Kasumi-1 (cell line): ENCODE measurements at places on chromosomes 5 and 9.

DNA sequence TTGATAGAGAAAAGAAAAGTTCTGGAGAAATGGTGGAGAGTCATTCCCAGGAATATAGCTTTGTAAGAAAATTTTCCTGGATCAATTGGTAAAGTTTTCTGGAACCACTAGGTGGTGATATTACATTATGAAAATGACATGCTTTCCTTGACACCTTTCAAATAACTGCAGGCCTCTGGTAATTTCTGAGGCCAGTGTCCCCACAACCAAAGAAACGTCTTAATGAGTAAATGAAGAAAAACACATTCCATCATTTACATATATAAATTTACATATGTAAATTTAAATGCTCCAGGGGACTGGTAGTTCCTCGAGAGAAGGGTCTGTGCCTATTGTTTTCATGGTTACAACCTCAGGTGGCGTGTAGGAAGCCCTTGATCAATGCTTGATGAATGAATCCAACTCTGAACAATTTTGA lies 17.2 kb upstream of the RGS3 start:
- peak; percentile 45 for DNase-seq

DNA sequence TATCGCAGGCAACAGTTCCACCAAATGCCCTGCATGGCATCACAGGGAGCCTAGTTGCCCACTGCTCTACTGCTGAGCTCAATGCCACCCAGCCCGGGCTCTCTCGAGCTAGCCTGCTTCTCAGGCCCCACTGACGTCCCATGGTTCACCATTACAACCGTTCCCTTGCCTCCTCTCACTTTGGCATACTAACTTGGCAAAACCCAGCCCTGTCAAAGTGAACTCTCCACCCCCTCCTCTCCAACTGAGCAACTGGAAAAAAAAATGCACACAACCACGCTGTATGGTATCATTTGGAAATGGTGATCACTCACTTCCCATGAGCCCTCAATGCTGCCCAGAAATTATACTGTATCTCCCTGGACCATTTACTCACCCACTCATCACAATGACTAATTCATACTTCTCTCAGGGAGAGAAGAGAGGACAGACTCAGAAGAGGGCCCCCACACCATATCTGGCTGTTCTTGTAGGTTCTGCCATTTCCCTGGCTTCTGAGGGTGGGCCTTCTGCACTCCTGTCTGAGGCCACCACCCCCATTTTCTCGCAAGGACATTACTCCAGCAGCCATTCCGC lies 51.4 kb upstream of the RARS1 start:
- no peak for DNase-seq

DNA sequence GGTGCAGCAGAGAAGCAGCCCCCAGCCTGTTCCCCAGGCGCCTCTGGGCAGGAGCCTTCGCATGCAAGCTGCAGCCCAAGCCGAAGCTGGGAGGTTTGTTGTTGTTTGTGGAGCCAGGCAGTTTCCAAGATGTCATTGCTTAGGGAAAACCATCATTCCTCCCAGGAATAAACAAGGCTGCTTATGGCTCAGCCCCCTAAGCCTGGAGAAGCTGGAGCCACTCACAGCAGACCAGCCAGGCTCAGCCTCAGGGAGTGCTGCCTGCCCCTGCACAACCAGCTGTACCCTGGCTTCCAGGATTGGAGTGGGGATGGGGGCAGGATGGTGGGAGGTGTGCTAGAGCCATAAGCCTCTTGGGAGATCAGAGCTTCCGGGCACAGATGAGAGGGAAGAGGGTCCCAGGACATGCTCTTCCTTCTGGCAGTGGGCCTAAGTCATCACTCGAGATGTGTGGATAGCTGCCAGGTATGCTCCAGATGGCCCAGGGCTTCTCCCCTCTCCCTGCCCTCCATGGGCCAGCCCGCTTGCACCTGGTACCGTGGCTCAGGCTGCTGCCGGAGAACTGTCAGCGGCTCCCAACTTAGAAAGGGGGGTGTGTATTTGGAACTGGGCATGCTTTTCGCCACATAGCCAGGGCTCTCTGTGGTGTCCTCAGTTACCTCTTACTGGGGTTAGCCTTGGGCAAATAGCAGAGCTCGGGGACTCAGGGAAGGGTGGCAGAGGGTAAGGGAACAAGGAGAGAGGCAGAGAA lies 105.2 kb downstream of the RGS3 start:
- no peak for DNase-seq

- no peak for DNase-seq
Observed at GRCh38 chr5:28743716-28744110, 1705.3 kb upstream of the CDH9 start.

DNA sequence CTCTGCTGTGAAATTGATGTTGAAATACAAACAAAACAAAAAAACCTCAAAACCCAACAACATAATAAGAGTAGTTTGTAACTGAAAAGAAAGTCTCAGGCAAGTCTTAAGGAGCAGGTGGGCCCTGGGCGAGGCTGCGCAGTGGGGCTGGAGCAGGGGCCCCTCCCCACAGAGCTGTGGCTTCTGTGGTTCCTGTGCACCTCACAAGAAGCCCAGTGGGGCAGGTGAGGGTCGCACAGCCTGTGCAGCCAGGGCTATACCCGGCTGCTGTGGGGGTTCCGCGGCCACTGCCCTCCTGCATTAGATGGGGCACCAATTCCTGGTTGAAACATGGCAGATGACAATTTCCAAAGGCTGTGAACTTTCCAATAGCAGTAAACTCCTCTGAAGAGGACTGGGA lies 75.3 kb downstream of the TRIO start:
- no peak for DNase-seq

GRCh38 chr9:27154908-27155307 lies 45.9 kb downstream of the TEK start:
- no peak for DNase-seq

DNA sequence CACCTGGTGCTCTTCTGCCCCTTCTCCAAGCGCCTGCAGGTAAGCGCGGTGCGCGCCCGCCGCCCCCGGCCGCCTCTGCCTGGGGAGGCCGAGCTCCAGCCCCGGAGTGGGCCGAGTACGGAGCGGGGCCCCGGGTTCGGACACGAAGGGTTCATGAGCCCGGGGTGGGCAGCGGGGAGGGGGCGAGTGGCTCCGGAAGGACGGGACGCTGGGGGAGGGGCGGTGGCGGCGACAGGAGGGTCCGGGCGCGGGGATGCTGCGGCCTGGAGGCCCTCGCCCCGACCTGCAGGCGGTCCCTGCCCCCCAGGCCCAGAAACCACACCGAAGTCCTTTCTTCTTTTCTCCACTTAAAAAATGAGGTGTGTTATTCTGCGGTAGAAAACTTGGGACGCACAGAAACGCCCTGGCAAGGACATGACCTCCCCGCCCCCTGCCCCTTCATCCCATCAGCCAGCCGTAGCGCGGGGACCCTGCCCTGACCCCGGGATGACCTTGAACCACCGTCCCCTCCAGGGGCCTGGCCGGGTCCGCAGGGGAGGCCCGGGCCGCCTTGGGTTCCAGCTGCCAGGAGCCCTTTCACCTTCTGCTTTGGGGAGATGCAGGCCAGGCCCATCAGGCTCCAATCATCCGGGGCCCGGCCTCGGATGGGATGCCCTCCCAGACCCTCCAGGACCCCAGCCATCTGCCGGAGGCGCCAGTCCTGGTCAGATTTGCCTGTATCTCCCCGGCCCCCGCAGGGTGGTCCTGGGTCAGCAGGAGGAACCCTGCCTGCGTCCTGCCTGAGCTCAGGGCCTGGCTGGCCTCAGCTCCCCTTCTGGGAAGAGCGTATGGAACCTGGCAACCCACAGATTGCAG lies 545 bp downstream of the DIPK1B start:
- DNase-seq, result no peak

DNA sequence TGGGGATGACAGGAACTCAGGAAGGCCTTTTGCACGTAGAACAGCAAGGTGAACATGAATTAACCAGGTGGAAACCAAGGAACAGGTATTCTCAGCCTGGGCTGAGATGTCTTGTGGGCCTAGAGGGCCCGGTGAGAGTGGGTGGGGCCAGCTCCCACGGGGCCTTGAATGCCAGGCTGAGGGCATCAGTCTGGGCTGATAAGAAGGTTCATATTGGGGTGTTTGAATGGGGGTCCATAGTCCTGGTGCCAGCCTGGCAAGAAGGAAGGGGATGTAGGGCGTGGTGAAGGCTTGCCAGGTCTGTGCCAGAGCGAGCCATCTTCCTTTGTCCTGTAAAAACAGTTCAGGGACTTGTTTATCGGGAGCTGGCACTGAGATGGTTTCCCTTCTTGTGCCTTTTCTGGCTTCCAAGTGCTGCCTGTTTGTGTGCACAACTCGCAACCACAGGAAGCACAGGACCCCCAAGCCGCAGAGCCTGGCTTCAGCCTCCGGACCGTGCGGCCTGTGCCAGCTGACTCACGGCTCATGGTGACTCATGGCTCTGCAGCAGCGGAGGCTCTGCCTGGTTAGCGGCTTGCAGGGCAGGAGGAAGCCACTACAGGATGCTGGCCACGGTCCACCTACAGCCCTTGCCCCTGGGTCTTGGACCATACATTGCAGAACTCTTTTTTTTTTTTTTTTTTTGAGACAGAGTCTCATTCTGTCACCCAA lies 2.4 kb downstream of the CARD19 start:
- DNase-seq, result peak; percentile 78

GRCh38 chr9:23777328-23777727 lies 48.7 kb downstream of the ELAVL2 start:
- no peak for DNase-seq

- peak; percentile 85 for DNase-seq
Observed at GRCh38 chr5:151154931-151155774, 2.4 kb downstream of the ANXA6 start.

- no peak for DNase-seq
Observed at GRCh38 chr5:53928641-53929040, 368.2 kb downstream of the NDUFS4 start.

DNA sequence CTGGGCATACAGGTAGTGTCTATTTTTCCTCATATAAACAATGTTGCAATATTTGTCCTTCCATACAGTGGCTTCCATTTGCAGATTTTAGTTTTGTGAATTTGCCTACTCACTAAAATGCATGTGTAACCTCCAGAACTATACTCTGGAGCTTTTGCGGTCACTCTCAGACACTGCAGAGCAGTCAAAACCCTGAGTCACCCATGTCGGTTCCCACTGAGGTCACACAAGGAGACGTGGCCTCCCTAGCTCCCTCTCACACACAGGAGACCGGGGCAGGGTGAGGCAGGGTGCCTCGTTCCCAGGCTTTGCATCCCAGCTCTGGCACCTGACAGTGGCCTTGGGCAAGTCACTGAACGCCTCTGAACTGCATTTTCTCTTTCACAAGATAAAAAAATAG lies 55.5 kb upstream of the ZNF354A start:
- no peak for DNase-seq

DNA sequence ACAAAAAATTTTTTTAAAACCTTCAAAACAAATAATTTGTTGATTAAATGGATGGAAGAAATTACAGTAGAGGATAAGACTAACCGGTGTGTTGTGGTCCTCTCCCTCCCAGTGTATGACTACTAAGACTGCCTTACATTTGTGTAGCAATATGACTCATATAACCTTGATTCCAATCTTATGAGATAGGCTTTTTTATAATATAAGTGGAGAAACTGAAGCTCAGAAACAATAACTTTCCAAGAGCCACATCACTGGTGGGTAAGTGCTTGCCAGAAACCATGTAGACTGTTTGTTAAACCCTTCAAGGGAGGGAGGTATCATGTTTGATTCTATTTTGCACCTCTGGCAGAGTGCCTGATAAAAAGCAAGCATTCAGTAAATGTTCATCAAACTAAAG lies 47.5 kb downstream of the NLN start:
- DNase-seq, result no peak

GRCh38 chr9:78866207-78867132 lies 569.5 kb downstream of the PSAT1 start:
- no peak for DNase-seq
